ENCODE measurements at places on chromosomes 2 and 18. TPM values are rescaled to one million over a fixed set of nuclear protein-coding genes. Genes with fewer than 3 reads are reported as not detected.

- DNase-seq: no peak
These were observed 29.9 kb downstream of the CREG2 start for GRCh38 chr2:101357376-101357775.

Gene SPP2
- not detected for total RNA-seq

GRCh38 chr2:33321876-33322483, 154.5 kb upstream of the RASGRP3 start:
- no peak for DNase-seq

Gene LRRTM4
- not detected for total RNA-seq

DNA sequence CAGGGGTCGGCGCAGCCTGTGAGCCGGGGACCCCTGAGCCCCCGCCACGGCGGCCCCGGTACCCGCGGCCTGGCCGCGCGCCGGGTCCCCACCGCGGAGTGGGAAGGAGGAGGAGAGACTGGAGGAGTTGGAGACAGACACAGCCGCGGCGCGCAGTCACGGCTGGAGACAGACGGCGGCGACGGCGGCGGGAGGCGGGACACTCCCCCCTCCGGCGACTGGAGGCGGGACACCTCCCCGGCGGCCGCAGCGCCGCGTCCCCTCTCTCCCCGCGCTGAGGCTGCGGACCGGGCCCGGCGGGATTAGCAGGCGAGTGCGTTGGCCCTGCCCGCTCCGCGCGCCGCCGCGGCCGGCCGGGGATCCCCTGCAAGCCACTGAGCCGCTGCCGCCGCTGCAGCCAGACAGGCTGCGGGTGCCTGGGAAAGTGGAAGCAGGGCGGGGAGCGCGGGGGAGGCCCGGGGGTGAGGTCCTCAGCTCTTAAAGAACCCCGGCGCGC, 1.0 kb upstream of the LDLRAD4 start:
- no peak for DNase-seq

GRCh38 chr2:1736045-1736444, 8.3 kb downstream of the PXDN start:
- DNase-seq: no peak

DNA sequence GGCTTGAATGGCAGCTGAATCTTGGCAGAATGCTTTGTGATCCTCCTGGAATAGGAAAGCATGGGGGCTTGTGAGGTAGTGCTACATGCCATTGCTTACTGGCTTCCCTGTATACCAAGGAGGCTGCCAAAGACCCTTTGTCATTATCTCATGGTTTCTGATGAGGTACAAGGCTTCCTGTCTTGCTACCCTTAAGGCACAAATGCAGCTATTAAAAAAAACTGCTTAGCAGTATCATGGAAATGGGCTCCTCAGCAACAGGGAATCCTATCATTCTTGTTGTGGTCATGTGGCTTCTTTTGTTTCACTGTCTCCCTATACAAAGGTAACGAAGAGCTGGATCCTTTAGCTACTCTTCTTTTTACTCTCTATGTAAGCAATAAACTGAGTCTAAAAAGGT, 6.6 kb upstream of the KANSL1L start:
- no peak for DNase-seq

DNA sequence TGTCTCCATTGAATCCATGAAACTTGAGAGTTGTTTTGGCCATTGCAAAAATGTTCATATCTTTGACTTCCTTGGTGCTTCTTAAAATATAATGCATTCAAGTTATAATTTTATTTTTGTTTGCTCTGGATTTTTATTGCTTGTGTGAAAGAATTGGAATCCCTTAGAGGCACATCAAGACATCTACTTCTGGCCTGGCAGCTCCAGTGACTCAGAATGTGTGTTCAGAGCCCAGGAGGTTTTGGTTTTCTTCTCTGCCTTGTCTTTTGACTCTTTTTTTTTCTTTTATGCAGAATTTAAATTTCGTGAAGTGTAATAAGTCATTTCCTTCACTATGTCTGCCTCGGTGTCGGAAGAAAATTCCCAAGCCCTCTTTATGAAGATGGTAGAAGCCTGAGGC, 180.2 kb downstream of the LTBP1 start:
- DNase-seq: no peak

Gene KCNG2
- not detected for total RNA-seq

DNA sequence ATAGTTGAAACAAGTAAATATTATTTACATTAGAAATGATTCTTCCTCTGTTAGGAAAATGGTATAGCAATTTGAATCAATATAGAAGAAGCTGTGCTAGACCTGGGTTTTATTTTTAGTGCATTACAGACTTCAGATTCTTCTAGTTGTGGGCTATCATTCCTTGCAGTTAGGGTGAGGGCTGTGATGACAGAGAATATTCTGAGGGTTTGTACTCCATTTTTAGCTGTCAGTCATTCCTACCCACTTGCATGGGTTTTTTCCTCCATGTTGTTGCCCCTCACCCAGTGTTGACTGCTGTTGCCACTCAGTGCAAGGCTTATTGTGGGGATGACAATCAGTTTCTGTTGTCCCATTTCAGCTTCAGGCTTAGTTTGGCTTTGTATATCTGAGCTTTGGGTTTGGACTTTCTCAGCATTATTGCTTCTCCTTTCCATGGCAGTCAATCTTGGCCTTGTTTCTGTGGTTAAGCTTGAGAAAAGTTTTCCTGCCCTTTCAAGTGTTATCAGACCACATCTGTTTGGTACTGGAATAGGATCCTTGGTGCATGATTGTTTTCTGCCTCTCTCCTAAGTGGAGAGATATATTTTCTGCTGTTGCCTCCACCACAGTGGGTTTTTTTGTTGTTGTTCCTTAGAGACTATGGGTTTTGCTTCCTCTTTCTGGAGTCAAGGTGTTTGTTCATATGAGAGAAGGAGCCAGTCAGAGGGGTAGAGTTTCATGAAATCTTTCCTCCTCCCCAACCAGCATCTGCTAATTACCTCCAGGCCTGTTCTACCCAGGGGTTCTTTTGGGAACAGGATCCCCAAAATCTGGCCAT, 312.7 kb upstream of the CWC22 start:
- no peak for DNase-seq

Gene RNF125
- 21.3 TPM for total RNA-seq

DNA sequence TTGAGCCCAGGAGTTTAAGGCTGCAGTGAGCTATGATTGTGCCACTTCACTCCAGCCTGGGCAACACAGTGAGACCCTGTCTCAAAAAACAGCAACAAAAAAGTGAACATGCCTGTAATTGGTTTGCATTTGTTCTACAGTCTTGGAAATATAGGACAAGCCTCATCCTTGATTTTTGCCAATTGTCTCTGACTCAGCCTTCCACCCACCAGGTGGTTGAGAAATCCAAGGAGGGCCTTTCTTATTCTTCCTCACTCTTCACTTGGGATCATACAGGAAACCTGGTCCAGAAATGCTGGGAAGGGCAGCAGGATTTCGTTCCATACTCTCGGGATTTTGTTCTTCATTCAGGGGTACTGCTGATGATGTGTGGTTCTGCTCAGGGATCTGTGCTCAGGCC, 94.6 kb downstream of the CDC42EP3 start:
- DNase-seq: no peak

DNA sequence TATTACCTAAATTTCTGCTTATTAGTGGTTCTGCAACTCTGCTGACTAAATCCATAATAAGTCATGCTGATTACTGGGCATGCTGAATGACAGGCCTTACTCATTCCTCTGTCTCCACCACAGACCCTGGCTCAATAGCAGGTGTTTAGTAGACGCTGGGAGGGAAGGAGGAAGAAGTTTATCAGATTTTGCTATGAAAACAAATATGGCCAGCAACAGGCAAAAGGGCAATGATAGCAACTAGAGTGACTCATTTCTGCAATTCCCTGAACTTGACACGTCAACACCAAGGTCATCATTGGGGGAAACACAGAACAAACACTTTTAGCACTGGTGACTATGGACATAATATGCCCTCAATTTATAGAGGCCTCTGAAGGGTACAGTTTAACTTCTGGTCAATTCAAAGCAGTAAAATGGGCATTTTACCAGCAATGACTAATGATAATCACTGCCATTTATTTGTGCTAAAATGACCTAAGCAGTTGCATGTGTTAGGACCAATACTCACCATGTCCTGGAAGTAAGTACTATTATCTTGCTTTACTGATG, 35.2 kb downstream of the TMEM163 start:
- no peak for DNase-seq

Gene TUBB8B
- not detected for total RNA-seq

DNA sequence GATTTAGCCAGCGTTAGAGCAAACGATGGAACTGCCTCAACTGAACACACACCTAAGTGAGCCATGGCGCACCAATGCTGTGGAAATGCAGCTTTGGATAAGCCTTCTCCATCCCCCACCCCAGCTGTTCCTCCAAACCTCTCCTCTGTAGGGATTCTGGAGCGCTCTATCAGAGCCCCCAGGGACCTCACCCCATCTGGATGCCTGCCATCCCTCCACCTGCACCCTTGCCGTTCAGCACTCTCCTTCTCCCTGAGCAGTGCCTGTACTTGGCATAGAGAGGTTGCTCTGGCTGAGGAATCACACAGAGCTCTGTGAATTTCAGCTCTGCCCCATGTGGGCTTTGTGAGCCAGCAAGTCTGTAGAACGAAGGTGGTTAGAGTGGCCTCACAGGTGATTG, 42.8 kb upstream of the INHBB start:
- DNase-seq: no peak

DNA sequence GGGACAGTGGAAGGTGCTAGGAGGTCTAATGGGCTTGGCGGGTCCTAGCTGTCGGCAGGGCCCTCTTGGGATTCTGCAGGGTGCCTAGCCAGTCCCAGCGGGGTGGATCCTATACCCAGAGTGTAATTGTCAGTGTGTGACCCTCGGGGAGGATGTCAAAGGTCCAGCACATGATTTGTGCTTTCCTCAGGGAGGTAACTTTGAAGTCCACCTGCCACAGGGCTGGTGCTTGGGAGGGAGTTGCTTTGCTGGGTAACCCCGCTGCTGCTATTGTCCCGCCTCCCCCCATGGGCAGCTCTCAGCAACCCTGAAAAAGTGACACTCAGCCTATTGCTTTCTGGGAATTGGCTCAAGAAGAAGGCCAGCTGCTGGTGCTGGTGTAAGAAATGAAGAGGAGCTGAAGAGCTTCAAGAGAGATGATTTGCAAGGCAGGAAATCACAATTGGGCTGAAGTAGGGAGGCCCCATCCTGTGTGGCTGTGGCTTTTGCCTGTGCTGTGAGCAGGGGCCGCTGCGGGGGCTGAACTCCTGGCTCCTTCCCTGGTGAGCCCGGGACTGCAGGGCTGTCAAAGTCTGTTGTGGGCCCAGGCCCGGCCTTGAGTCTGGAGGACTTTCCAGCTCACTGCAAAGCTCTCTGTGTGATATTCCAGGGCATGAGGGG, 36.4 kb downstream of the EMILIN2 start:
- DNase-seq: peak; percentile 67

DNA sequence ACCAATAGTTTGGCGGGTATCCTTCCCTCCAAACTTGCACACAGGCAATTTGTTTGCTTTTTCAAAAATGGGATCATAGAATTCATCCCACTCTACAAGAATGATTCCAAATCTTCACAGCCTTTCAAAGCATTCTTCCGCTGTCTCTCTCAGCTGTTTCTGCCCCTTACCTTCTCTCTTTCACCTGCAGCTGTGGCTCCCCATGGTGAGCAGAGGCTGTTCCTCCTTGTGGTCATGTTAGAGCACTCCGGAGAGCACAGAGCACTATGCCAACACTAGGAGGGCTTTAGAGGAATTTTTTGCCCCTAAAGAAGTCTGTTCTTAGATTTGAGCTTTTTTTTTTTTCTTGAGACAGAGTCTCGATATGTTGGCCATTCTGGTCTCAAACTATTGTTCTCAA, 30.4 kb downstream of the MTHFD2 start:
- DNase-seq: no peak

DNA sequence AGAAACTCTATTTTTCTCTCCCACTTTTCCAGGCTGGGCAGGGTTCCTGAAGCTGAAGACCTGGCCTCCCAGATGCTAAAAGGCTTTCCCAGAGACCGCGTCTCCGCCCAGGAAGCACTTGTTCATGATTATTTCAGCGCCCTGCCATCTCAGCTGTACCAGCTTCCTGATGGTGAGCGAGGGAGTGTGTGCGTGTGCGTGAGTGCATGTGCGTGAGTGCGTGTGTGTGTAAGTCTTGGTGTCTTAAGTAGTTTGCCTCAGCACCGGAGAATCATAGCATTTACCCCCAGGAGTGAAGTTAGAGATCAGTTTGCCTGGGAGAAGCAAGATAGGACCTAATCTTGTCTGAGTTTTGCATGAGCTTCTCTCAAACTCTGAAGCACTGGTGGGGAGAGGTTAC, 73.7 kb downstream of the CDK15 start:
- DNase-seq: no peak

GRCh38 chr2:172969166-172969565, 106.5 kb upstream of the MAP3K20 start:
- no peak for DNase-seq

Gene CCDC141
- 1.2 TPM for total RNA-seq

Gene TOGARAM2
- total RNA-seq: 7.7 TPM

DNA sequence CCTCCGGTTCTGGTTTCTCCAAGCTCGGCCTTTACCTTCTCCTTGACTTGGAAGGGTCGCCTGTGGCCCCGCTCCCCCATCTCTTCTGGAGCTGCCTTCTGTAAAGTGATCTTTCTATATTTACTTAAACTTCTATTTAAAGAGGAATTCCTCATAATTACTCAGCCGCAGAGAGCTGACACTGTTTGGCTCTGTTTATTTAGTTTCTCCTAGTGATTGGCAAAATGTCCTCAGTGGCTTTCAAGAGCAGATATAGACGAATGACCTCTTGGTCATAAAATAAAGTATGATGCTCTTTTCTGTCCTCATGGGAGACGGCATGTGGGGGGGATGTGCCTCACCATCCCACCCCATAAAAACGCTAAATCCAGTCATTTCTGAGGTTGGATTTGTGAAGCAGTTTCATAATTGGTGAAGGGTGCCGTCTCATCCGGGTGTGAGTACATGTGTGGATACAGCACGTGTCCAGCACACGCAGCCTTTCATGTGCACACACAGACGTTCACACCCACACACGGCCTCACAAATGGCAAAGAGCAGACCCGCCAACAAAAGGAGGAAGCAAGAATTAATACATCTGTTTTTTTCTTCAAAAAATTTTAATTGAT, 43.4 kb upstream of the SMAD7 start:
- no peak for DNase-seq

DNA sequence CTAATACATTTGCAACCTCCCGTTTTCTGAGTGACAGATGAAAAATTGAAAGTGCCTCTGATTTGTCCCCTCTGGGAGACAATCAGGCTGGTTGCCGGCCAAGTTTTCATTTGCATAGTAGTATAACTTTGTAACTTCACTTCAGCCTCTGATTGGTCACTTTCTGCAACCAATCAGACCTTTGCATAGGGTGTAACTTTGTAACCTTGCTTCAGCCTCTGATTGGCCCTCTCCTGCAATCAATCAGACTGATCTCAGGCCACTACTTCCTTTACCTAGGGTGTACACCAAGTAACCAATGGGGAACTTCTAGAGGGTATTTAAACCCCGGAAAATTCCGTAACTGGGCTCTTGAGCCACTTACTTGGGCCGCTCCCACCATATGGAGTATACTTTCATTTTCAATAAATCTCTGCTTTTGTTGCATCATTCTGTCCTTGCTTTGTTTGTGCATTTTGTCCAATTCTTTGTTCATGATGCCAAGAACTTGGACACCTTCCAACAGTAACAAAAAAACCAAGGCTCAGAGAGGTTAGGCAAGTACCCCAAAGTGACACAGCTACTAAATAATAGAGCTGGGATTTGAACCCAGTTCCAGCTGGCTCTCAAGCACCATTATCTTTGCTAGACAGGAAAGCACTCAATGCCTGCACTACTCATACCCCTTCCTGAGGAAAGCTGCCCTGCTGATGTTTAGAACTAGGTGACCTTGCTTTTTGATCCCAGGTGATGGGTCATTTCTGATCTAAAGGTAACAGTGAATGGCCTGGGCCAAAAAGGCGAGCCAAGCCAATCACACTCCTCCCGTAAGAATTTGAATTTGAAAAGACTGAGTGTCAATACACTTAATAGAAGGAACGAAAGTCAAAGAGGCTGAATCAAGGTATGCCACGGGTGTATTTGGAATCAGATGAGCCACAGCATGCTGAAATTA, 10.9 kb upstream of the MYOM1 start:
- DNase-seq: no peak

Measured in natural killer cell treated with Interleukin-12 subunit alpha and Interleukin-12 subunit beta and Interleukin-15 and Interleukin-18, amount 100 ng/mL, for 72 hours (primary cell).